ENCODE measurements at places on chromosomes 3 and 15. TPM values are rescaled to one million over a fixed set of nuclear protein-coding genes. Genes with fewer than 3 reads are reported as not detected.
A peak's percentile ranks its signal among the peaks of the same experiment; 100 is the strongest.

GRCh38 chr3:178100908-178101307 is 435.3 kb upstream of the KCNMB2 start:
- DNase-seq: no peak

DNA sequence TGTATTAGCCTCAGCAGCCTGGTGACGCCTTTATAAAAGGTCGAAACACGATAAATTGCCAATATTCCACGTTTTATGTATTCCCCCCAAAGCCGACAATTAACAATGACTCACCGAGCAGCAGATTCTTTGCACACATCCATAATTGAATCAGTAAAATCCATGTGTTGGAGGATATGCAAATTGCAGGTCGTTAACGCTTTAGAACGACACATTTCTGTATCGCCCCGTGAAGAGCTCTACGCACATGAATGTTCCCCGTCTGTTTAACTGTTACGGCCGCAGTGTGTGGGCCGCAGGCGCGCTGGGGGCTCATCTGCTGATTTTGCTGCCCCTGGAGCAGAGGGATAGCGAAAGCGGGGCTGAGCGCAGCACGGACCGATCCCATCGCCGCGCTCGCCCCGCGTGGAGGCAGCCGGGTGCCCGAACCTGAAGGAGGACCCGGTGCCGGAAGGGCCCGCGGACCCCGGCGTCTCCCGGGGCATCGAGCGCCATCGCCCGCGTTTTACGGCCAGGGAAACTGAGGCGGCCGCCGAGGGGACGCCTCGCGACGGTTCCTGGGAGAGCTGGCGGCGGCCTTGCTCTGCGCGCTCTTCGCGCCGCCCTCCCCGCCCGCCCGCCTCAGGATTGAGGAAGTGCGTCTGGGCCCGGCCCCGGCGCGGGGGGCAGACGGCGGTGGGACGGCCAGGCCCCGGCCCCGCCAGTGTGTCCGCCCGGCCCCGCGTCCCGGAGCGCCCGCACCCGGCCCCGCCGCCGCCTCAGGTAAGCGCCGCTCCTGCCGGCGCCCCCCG is at the start of gene LRRK1:
Gene LRRK1, plus strand, starts transcription at position 668 of the 791 bp plus-strand sequence. CDS start 5,276 bp downstream, outside the sequence.
- DNase-seq: peak; percentile 92

GRCh38 chr3:41592753-41593510 is 369.0 kb downstream of the ULK4 start:
- DNase-seq: no peak

- DNase-seq: no peak
Observed at GRCh38 chr3:79467721-79468120, 300.1 kb downstream of the ROBO1 start.

- DNase-seq: no peak
Observed at GRCh38 chr3:141812586-141812985, 49.4 kb downstream of the GRK7 start.

DNA sequence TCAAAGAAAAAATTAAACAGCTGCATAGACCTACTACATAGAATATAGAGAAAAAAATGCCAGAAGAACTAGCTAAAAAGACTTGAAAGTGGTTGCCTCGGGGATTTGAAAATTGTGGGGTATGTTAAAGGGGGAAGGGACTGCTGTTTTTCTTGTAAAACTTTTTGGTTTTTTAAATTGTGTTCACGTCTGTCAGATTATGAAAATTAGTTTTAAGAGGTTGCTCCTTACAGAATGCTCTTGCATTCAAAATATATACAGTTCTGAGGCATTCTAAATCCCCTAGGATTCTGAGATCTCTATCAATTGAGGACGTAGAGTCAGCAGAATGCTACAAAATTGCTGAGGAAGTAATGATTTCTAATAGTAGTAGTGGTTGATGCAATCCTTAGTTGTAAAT is 28.6 kb downstream of the PIAS1 start:
- DNase-seq: no peak

DNA sequence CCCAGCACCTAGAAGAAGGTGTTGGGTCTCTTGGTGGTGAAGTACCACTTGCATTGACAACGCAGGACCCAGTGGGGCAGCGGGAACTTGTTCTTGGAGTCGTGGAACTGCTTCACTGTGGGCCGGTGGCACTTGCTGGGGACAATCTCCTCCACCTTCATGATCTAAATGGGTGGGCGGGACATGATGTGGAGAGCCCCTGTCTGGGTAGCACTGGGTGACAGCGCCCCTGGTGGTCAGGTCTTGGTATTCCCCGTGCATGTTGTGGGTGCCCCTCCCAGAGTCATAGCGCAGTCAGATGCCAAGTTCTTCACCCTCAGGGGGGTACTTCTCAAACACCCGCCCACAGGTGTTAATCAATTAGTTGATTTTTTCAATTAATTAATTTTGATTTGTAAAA is 60.2 kb downstream of the AGBL1 start:
- no peak for DNase-seq

The HAPLN3 gene
- 5.2 TPM for total RNA-seq

The FAM81A gene
- total RNA-seq: 0.35 TPM

The ARPP21 gene
- total RNA-seq: 0.29 TPM

All from mesenteric fat pad (tissue), 1 donor.